Large intestine (tissue), 12 donors: ENCODE measurements at places on chromosomes 3 and 15.
A peak's percentile ranks its signal among the peaks of the same experiment; 100 is the strongest.

GRCh38 chr15:39331584-39331983 is 249.3 kb upstream of the THBS1 start:
- no peaks in the 10 kb centered on the region for H3K27me3 ChIP-seq
- no peak overlapping the region for H3K27ac ChIP-seq
- DNase-seq: no peak

- H3K4me1 ChIP-seq: peaks cover 17% of the 10 kb centered on the region
- H3K36me3 ChIP-seq: no peaks in the 10 kb centered on the region
- peak overlapping the region; percentile 48 for H3K4me3 ChIP-seq
- DNase-seq: peak; percentile 85
- H3K27me3 ChIP-seq: no peaks in the 10 kb centered on the region
- peak overlapping the region; percentile 90 for H3K27ac ChIP-seq
Measured at GRCh38 chr3:141485641-141486495, 959 bp upstream of the RASA2 start.

DNA sequence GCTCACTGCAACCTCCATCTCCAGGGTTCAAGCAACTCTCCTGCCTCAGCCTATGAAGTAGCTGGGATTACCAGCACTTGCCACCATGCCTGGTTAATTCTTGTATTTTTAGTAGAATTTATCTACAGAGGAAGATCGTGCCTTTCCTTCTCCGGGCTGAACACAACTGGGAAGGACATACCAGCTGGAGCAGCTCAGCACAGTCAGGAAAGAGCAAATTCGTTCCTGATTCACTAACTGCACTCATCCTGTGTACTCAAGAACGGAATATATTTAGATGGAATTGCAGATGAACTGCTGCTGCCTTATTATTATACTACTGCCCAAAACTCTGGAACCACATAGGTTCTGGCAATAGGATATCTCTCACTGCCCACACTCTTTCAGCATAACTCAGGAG is 27.1 kb upstream of the P4HTM start:
- H3K27ac ChIP-seq: no peak overlapping the region
- H3K27me3 ChIP-seq: no peaks in the 10 kb centered on the region
- no peaks in the 10 kb centered on the region for H3K4me1 ChIP-seq
- H3K4me3 ChIP-seq: no peak overlapping the region

GRCh38 chr3:34264337-34265041 is 466.1 kb downstream of the PDCD6IP start:
- H3K36me3 ChIP-seq: no peaks in the 10 kb centered on the region
- H3K27me3 ChIP-seq: no peaks in the 10 kb centered on the region
- no peak for DNase-seq

GRCh38 chr3:105826778-105827634 is 41.8 kb downstream of the CBLB start:
- no peaks in the 10 kb centered on the region for H3K27me3 ChIP-seq
- peaks cover 2% of the 10 kb centered on the region for H3K36me3 ChIP-seq

- no peaks in the 10 kb centered on the region for H3K27me3 ChIP-seq
- H3K27ac ChIP-seq: no peak within 1 kb of the TSS
- H3K36me3 ChIP-seq: no peaks in the 10 kb centered on the region
- no peak for DNase-seq
Measured at GRCh38 chr3:149333176-149333859, at the start of gene TM4SF18. Gene TM4SF18, minus strand, starts transcription at chr3:149333636. Its CDS starts 254 bp downstream, at chr3:149333382.

DNA sequence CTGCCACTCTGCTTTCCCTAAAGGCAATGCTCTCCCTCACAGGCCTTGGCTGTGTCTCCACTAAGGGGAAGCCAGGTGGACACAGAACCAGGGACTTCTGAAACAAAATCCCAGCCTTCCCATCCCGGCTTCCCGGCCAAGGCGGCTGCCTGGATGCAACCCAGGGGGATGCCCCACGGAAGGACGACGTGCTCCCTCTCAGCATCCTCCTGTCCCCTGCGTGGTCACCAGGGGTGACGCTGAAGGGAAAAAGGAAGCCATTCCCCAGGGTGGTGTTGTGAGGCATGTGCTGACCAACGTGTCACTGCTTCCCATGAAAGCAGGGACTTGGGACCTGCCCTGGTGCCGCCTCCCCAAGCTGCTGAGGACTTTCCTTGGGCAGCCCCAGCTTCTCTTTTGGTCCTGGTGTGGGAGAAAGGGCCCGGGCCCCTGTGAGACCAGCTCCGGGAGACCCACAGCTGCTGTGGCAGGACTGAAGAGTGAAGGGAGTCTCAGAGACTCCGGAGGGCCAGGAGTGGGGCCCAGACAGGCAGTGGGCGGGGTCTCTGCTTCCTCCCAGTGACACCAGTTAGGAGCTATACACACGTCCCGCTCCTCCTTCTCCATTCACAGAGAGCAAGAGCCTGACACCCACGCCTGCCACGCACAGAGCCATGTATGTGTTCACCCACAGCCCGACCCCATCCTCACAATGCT is 139.2 kb downstream of the NUP210 start:
- H3K27me3 ChIP-seq: peaks cover 70% of the 10 kb centered on the region
- no peak overlapping the region for H3K4me3 ChIP-seq
- DNase-seq: no peak
- no peaks in the 10 kb centered on the region for H3K4me1 ChIP-seq
- no peaks in the 10 kb centered on the region for H3K36me3 ChIP-seq
- no peak overlapping the region for H3K27ac ChIP-seq

GRCh38 chr3:119352034-119352609 is 57.9 kb downstream of the ARHGAP31 start:
- no peaks in the 10 kb centered on the region for H3K4me1 ChIP-seq
- DNase-seq: no peak
- no peak overlapping the region for H3K27ac ChIP-seq
- no peaks in the 10 kb centered on the region for H3K36me3 ChIP-seq
- no peak overlapping the region for H3K4me3 ChIP-seq
- no peaks in the 10 kb centered on the region for H3K27me3 ChIP-seq

- no peaks in the 10 kb centered on the region for H3K27me3 ChIP-seq
- DNase-seq: no peak
- no peaks in the 10 kb centered on the region for H3K36me3 ChIP-seq
- peaks cover 14% of the 10 kb centered on the region for H3K4me1 ChIP-seq
- H3K4me3 ChIP-seq: no peak overlapping the region
Measured at GRCh38 chr3:16841904-16842271, 42.9 kb upstream of the PLCL2 start.

DNA sequence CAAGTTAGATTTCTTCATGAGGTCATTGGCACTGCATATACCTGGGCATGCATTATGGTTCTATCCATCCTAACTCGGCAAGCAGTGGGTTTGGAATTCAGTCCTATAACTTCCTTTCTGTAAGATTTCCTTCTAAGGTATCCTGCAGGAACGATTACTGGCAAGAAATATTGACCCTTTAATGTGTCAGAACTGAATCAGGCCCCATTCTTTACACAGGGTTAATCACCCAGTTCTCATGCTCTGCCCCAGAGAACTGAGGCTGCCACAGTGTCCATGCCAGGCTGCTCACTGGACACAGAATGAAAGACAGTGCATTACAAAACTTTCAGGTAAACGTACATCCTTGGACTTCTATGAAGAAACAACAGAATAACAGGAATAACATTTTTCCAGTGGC is 108.9 kb downstream of the RPL22L1 start:
- DNase-seq: no peak
- no peaks in the 10 kb centered on the region for H3K36me3 ChIP-seq
- no peak overlapping the region for H3K27ac ChIP-seq
- no peak overlapping the region for H3K4me3 ChIP-seq
- H3K27me3 ChIP-seq: no peaks in the 10 kb centered on the region
- H3K4me1 ChIP-seq: peaks cover 9% of the 10 kb centered on the region

- no peaks in the 10 kb centered on the region for H3K36me3 ChIP-seq
- no peak for DNase-seq
- no peaks in the 10 kb centered on the region for H3K27me3 ChIP-seq
Measured at GRCh38 chr3:14297784-14298236, 104.6 kb upstream of the SLC6A6 start.

DNA sequence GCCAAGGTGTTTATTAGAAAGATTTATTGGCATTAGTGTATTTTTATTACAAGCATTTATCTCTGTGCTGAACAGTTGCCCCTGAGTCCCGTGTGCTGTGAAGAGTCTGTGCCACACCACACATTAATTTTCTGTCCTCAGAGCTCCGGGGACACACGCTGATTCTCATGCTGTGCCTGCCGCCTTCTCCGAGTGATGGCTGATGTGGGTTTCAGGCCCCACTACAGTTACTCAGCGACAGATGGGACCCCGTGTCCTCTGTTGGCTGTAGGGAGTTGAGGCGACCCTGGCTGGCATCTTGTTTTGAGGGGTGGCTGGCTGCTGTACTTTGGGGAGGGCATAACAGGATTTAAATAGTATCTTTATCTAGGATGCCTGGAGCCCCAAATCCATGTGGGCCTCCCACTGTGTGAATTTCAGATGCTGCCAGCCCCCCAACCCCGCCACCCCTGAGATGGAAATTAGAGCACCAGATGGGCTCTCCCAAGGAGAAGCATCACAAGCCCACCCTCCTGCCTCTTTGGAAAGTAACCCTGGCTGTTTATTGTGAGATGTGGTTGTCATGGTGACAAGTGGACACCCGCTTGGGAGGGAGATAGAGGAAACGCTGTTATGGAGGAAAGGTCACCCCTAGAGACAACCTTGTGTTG is 185.6 kb downstream of the APBA2 start:
- no peaks in the 10 kb centered on the region for H3K4me1 ChIP-seq
- H3K27ac ChIP-seq: no peak overlapping the region
- no peak overlapping the region for H3K4me3 ChIP-seq
- no peaks in the 10 kb centered on the region for H3K36me3 ChIP-seq
- DNase-seq: no peak

GRCh38 chr3:42216302-42216701 is 49.7 kb downstream of the CCK start:
- H3K4me3 ChIP-seq: no peak overlapping the region
- DNase-seq: no peak
- no peaks in the 10 kb centered on the region for H3K4me1 ChIP-seq
- no peak overlapping the region for H3K27ac ChIP-seq
- H3K27me3 ChIP-seq: no peaks in the 10 kb centered on the region

- no peak overlapping the region for H3K4me3 ChIP-seq
- no peak overlapping the region for H3K27ac ChIP-seq
- peaks cover 3% of the 10 kb centered on the region for H3K36me3 ChIP-seq
Measured at GRCh38 chr3:43364494-43364893, 78.2 kb downstream of the SNRK start.

GRCh38 chr3:157126365-157126764 is 33.6 kb downstream of the CCNL1 start:
- H3K4me3 ChIP-seq: no peak overlapping the region
- DNase-seq: no peak
- peaks cover 87% of the 10 kb centered on the region for H3K4me1 ChIP-seq

- no peak for DNase-seq
- no peak overlapping the region for H3K27ac ChIP-seq
- no peak overlapping the region for H3K4me3 ChIP-seq
- H3K4me1 ChIP-seq: no peaks in the 10 kb centered on the region
Measured at GRCh38 chr3:66456711-66457173, 44.1 kb downstream of the LRIG1 start.

DNA sequence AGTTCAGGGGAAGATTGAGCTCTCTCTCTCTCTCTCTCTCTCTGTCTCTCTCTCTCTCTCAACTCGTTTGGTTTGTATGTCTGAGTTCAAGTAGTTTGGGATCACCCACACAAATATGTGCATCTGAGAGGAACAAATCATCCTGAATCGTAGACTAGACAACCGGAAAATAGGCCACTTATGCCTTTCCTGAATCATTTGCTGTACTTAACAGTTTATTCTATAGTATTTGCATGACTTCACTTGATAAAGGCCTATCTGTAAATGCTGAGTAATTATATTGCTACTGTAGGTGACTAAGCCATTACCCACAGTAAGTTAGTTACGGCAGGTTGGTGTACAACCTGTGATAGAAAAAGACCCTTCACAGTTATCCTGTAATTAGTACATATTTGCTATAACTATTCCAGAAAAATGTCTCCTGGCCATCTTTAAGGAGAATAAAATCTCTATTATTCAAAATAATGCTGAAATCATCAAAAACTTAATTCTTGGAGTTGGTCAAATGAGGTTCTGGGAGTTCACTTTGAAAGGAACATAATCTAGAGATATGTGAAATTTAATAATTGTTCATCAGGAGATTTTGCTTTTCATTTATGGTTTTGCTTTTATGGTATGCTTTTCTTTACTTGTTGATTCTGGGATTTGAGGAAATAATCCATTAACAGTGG is 31.1 kb downstream of the OXSM start:
- peaks cover 2% of the 10 kb centered on the region for H3K27me3 ChIP-seq
- no peak overlapping the region for H3K27ac ChIP-seq
- peaks cover 2% of the 10 kb centered on the region for H3K4me1 ChIP-seq
- no peaks in the 10 kb centered on the region for H3K36me3 ChIP-seq
- DNase-seq: no peak
- H3K4me3 ChIP-seq: no peak overlapping the region

DNA sequence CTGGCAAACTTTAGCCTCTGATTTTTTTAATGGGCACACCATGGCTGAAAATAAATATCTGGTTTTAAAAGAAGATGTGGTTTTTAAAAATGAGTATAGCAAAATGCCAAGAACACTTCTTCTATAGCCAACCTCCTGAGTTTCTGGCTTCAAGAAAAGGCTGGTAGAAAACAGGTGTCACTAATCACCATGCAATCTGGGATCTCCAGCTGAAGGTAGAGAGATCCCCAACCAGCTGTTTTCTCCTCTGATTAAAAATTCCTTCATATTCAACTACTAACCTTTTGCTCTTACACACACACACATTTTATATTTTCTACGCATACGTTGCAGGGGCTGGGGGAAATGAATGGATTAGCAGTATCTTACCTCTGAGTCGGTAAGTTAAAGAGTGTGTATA is 279.6 kb upstream of the ROBO2 start:
- DNase-seq: no peak
- H3K27me3 ChIP-seq: no peaks in the 10 kb centered on the region
- no peak overlapping the region for H3K4me3 ChIP-seq
- H3K36me3 ChIP-seq: no peaks in the 10 kb centered on the region

- H3K27me3 ChIP-seq: no peaks in the 10 kb centered on the region
- H3K4me1 ChIP-seq: peaks cover 32% of the 10 kb centered on the region
- peak overlapping the region; percentile 99 for H3K4me3 ChIP-seq
- peak overlapping the region; percentile 92 for H3K27ac ChIP-seq
- H3K36me3 ChIP-seq: peaks cover 57% of the 10 kb centered on the region
Measured at GRCh38 chr3:184175506-184175905, 851 bp downstream of the AP2M1 start.

- H3K27me3 ChIP-seq: no peaks in the 10 kb centered on the region
- peak; percentile 3 for DNase-seq
- H3K36me3 ChIP-seq: no peaks in the 10 kb centered on the region
- no peaks in the 10 kb centered on the region for H3K4me1 ChIP-seq
Measured at GRCh38 chr15:35888815-35889214, 342.9 kb upstream of the DPH6 start.

- no peaks in the 10 kb centered on the region for H3K4me1 ChIP-seq
- H3K27ac ChIP-seq: no peak overlapping the region
- DNase-seq: no peak
- peaks cover 4% of the 10 kb centered on the region for H3K27me3 ChIP-seq
- no peaks in the 10 kb centered on the region for H3K36me3 ChIP-seq
Measured at GRCh38 chr15:38412466-38412865, 41.5 kb upstream of the FAM98B start.

DNA sequence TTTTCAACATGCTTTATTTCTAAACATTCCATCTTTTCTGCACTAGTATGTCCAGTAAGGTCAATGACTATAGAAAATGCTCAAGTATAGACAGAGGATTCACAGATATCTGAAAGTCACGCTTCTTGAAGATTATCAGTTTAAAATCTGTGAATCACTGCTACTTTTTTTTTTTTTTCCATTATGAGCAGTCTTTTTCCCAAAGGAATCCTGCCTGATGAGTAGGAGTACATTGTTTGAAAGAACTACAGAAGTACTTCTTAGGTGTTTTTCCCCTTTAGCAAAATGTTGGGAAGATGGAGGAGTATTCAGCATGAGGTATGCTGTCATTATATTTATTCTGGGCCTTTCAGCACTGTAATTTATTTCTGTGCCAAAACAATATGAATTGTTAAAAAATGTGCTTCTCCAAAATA is 266.2 kb downstream of the NLGN1 start:
- no peaks in the 10 kb centered on the region for H3K36me3 ChIP-seq
- H3K27me3 ChIP-seq: no peaks in the 10 kb centered on the region
- H3K4me1 ChIP-seq: no peaks in the 10 kb centered on the region
- no peak overlapping the region for H3K27ac ChIP-seq
